CD14-positive monocyte (primary cell): ENCODE measurements at places on chromosomes 2 and 18. TPM values are rescaled to one million over a fixed set of nuclear protein-coding genes. Genes with fewer than 3 reads are reported as not detected.

DNA sequence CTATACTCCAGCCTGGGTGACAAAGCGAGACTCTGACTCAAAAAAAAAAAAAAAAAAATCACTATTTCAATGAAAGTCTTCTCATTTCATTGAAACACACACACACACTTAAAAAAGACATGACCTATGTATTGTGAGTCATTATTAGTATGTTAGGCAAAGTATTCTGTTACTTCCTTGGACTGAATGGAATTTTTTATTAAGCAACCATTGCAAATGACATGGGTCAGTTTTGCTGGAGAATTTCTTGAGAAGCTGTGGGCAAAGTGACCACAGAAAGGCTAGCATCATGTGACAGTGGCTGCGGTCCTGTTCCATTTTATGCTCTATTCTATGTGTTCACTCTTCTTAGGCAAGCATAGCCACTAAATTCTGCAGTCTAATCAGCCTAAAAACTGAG is 695.7 kb downstream of the TDRD15 start:
- no peak for DNase-seq
- no peaks in the 10 kb centered on the region for H3K4me1 ChIP-seq
- no peaks in the 10 kb centered on the region for H3K36me3 ChIP-seq
- no peak overlapping the region for H3K27ac ChIP-seq
- no peaks in the 10 kb centered on the region for H3K27me3 ChIP-seq

DNA sequence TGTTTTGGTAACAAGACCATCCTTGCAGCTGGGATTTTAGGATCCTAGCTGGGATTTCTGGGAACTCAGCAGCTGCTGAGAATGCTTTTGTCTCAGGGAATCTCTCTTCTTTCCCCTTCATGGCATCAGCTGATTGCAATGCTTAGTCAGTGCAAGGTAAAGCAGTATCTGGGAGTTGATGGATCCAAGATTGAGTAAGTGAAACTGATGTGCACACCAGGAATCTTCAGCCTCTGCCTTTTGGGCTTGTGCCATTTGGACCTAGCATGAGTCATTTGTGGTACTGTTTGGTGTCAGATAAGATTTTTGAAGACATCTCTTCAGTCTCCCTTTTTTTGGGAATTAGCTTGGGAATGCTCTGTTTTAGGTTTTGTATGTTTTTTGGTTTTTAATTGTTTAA is 363.3 kb upstream of the TFPI start:
- H3K27me3 ChIP-seq, result no peaks in the 10 kb centered on the region
- H3K36me3 ChIP-seq, result no peaks in the 10 kb centered on the region
- no peak overlapping the region for H3K4me3 ChIP-seq
- H3K27ac ChIP-seq, result no peak overlapping the region
- DNase-seq, result no peak

DNA sequence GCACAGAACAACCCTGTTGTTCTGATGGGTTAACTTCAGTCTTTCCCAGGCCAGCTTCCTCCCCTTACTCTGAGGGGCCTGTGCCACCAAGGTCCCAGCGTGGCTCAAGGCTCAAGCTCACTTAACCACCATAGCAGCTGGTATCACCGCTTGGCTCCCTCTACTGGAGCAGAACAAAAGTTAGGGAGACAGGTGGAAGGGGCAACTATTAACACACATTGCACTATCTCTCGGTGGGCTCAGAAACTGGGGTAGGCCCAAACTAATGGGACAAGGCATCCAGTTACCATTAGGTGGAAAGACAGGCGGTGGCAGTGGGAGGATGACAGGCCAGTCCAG is 88.7 kb upstream of the ATL2 start:
- DNase-seq, result peak; percentile 13
- H3K36me3 ChIP-seq, result no peaks in the 10 kb centered on the region
- no peaks in the 10 kb centered on the region for H3K4me1 ChIP-seq
- H3K27ac ChIP-seq, result no peak overlapping the region
- H3K27me3 ChIP-seq, result no peaks in the 10 kb centered on the region

Gene SERPINB7
- polyA plus RNA-seq, result not detected

DNA sequence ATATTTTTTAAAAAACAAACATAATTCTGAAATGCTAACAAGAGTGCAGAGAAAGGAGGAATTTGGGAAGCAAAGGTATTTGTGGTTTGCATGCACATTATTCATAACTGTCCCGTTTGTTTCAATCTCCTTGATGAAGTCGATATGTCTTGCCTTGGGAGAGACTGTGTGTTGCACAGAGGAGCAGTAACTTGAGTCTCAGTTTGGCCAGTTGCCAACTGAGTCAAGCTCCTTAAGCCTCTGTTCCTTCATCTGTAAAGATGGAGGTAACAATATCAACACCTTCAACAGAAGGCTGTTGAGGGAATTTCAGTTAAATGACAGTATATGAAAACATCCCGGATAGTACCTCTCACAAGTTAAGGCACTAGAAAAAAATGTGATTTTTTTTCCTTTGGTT is 226.2 kb downstream of the ASXL3 start:
- H3K36me3 ChIP-seq, result no peaks in the 10 kb centered on the region
- no peak for DNase-seq
- H3K4me3 ChIP-seq, result no peak overlapping the region
- H3K27ac ChIP-seq, result no peak overlapping the region

- H3K27ac ChIP-seq, result peak overlapping the region; percentile 67
- DNase-seq, result no peak
Measured at GRCh38 chr18:62282188-62282629, 42.9 kb upstream of the TNFRSF11A start.

GRCh38 chr18:62781893-62782292 is 66.6 kb downstream of the PHLPP1 start:
- H3K27ac ChIP-seq, result no peak overlapping the region
- H3K4me3 ChIP-seq, result no peak overlapping the region
- no peaks in the 10 kb centered on the region for H3K36me3 ChIP-seq
- H3K4me1 ChIP-seq, result peaks cover 16% of the 10 kb centered on the region

DNA sequence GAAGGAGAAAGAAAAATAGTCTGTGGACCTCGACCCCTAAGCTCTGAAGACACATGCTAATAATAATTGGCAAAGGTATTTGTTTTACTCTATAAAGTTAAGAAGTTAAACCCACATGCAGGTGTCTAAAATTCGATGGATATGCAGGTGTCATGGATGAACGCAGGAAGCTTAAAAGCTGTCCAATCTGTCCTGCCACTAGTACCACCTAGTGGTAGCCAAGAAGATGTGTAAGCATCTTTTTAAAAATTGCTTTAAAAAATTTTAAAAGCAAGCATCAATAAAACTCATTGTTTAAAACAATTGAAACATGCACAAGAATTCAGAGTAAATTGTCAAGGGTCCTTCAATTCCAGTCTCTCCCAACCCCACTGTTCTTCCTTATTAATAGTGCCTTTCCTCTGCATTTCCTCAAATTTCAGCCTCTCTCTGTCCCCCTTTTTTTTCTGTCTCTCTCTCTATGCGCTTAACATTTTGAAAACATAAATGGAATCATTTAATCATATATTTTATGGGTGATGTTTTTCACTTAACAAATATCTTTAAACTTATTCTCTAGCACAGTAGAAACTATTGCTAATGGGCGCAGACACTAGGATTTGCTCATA is 30.6 kb upstream of the PPP3R1 start:
- no peaks in the 10 kb centered on the region for H3K36me3 ChIP-seq
- DNase-seq, result peak; percentile 21
- H3K27me3 ChIP-seq, result no peaks in the 10 kb centered on the region
- H3K27ac ChIP-seq, result no peak overlapping the region

- no peaks in the 10 kb centered on the region for H3K27me3 ChIP-seq
- no peak overlapping the region for H3K4me3 ChIP-seq
- no peak overlapping the region for H3K27ac ChIP-seq
- DNase-seq, result no peak
Measured at GRCh38 chr18:43664487-43665008, 387.3 kb upstream of the SYT4 start.

- H3K27ac ChIP-seq, result no peak overlapping the region
- no peak overlapping the region for H3K4me3 ChIP-seq
- DNase-seq, result no peak
- no peaks in the 10 kb centered on the region for H3K4me1 ChIP-seq
- no peaks in the 10 kb centered on the region for H3K27me3 ChIP-seq
Measured at GRCh38 chr18:54794823-54795222, 33.5 kb upstream of the RAB27B start.

GRCh38 chr2:225326969-225327368 is 72.5 kb upstream of the NYAP2 start:
- DNase-seq, result no peak
- H3K4me3 ChIP-seq, result no peak overlapping the region
- no peaks in the 10 kb centered on the region for H3K4me1 ChIP-seq
- H3K27me3 ChIP-seq, result no peaks in the 10 kb centered on the region

Gene LOXL3
- 18.5 TPM for polyA plus RNA-seq

DNA sequence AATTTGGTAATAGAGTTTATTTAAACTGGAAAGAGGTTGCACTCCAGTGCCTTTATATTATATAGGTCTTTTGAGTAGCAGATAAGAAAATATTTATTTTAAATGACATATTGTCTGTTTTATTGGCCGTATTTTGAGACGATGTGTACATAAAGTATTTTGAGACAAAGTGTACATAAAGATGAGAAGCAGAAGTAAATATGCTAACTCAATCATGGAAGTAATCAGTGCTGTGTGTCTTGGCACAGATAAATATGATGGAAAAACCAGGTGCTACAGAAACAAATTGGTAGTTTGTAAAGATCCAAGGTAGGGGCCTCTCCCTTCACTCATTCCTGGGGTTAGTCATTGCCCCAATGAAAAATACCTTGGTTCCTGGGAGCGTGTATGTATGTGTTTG is 382.9 kb downstream of the DSEL start:
- no peaks in the 10 kb centered on the region for H3K36me3 ChIP-seq
- H3K4me1 ChIP-seq, result no peaks in the 10 kb centered on the region
- no peaks in the 10 kb centered on the region for H3K27me3 ChIP-seq

DNA sequence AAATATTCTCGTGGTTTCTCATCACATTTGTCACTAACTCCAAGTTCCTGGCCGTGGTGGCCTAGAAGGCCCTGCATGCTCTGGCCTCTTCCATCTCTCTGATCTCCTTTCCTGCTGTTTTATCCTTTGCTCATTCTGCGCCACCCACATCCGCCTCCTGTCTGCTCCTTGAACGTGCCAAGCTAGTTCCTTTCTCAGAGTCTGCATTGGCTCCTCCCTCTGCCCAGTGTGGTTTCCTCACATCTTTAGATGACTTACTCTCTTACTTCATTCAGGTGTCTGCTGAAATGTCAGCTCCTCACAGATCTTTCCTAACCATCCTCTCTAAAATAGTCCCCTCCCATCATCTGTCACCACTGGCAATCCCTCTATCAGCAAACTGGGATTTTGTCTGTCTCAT is 158.6 kb upstream of the RBMS1 start:
- no peaks in the 10 kb centered on the region for H3K27me3 ChIP-seq
- no peaks in the 10 kb centered on the region for H3K36me3 ChIP-seq
- H3K4me3 ChIP-seq, result peak overlapping the region; percentile 28

GRCh38 chr2:215280326-215280725 is 31.5 kb upstream of the ATIC start:
- no peak overlapping the region for H3K27ac ChIP-seq
- DNase-seq, result no peak
- H3K4me3 ChIP-seq, result no peak overlapping the region
